ENCODE measurements at places on chromosomes 11 and 22.
A peak's percentile ranks its signal among the peaks of the same experiment; 100 is the strongest.

DNA sequence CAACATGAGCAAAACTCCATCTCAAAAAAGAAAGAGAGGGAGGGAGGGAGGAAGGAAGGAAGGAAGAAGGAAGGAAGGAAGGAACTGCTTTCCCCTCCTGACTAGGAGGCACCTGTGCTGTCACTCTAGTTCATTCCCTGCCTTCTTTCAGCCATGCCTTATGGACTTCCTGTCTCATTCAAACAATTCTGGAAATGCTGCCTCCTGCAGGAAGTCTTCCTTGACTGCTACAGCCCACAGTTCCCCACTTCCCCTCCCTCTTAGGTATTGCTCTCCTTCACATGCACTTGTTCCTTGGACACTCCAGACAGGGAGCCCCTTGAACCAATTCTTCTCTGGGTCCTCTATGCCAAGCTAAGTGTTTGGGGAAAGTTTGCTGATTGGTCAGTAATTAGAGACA is 31.6 kb upstream of the WNT11 start:
- no peak for DNase-seq

DNA sequence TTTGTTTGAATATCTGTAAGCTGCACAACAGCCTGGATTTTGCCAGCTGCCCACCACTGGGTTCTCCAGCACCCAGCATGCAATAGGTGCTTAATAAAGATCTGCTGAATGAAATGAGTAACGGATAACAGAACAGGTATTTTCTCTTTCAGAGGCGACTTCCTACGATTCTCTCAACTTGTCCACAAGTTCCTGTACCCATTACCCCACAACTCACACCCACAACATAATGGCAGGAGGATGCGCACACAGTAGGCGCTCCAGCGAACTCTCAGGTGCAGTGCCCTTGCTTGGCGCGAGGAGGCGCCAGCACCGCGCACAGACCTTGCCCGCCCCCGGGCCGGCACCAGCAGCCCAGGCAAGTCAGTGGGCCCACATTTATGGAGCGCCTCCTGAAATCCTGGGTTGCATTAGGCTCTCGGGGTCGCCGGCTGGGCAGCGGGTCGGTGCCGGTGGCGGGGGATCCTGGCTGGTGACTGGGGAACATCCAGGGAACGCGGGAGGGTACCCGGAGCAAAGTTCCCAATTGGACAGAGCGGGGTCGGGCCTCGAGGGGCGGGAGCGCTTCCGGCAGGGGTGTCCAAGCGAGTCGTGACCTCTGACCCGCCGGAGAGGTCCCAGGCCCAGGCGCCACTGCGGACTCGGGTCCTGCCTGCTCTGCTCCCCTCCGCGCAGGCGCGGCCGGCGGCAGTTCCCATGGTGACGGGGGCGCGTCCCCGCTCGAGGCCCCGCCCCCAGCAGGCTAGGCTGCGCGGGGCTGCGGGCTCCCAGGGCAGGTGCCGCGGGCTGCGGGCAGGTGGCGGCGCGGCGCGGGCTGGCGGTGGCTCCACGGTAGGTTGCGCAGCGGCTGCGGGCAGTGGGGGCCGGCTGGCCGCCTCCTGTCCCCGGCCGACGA is at the start of gene KIAA1671:
TSS of gene KIAA1671 (plus strand) at position 775 of the 895 bp plus-strand sequence. CDS start 75,284 bp downstream, outside the sequence.
- peak; percentile 82 for DNase-seq

DNA sequence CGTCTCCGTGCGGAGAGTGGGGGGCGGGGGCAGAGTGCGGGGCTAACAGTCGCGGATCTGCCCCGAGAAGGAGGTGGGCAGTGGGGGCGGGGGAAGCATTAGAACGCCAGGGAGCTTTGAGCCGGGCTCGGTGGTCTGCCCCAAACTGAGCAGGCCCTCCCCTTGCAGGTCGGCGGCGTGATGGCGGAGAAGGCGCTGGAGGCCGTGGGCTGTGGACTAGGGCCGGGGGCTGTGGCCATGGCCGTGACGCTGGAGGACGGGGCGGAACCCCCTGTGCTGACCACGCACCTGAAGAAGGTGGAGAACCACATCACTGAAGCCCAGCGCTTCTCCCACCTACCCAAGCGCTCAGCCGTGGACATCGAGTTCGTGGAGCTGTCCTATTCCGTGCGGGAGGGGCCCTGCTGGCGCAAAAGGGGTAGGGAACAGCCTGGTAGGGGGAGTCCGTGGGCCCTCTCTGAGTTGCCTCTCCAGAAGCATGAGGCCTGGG is 979 bp downstream of the ABCG4 start:
- DNase-seq: no peak

- no peak for DNase-seq
Observed at GRCh38 chr22:44394246-44395117, 81.7 kb upstream of the SHISAL1 start.

GRCh38 chr22:37270928-37271650 is 11.2 kb upstream of the CYTH4 start:
- DNase-seq: no peak

DNA sequence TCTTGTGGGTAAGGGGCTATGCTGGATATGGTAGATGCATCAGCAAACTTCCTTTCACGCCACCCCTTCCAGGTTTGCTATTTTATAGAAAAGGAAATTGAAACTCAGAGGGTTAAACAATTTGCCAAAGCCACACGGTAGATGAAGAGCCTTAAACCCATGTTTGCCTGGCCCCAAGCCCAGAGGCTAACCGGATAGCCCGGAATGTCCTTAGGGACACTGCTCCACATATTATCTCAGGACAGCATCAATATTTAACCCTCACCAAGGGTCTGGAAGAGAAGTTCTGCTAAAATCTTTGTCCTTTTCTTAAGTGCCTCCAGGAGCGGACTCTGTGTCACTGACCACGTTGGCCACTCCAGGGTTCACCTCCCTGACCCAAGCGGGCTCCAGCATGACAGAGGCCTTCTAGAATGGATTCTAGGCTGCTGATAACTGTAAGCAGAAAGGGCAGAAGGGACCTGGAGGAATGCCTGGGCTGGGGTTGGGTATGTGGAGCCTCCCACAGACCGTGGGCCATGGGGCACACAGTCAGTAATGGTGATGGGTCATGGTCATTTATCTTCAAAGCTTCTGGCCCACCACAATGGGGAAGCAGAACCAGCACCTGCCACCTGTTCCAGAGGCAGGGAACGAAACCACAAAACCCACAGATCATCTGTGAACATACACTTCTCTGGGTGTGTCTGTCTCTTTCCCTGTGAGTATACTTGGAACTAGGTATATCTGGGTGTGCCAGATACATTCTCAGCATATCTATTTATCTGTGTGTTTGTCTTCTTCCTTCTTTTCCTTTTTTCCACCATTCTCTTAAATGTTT is 5.4 kb upstream of the TMEM86A start:
- no peak for DNase-seq

DNA sequence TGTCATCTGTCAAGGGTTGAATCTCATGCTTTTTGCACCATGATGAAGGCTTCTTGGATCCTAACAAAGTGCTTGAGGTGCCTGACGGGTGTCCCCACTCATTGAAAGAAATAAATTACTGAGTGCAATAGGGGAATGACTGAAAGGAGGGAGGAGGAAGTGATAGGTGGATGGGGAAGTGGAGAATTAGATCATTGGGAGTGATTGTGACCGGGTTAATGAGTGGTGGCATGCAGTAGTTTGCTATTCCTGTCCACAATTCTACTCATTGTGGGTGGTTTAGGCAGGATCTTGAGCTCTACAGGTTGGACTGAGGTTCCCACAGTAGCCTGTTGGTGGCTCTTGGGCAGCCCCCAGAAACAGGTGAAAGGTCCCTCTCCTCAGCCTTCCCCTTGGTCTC is 44.3 kb downstream of the THAP12 start:
- no peak for DNase-seq

DNA sequence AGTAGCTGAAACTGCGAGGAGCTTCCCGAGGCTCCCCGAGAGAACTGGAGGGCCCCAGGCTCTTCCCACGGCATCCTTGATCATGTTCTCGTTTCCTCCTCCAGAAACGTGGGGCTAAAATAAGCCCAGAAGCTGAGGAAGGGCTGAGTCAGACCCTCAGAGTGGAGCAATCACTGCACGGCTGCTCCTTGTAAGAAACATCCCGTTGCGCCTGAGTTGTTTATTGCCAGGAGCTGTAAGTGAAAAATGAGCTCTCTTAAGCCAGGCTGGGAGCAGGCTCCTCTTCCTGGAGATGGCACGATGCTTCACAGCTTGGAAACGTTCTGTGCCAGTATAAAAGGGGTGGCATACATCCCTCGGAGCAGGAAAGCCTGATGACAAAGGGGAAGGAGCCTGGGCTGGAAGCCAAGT is 47.3 kb upstream of the SYN3 start:
- DNase-seq: no peak
